Mesothelial cell of epicardium (in vitro differentiated cells): ENCODE measurements at places on chromosomes 3 and 15. TPM values are rescaled to one million over a fixed set of nuclear protein-coding genes. Genes with fewer than 3 reads are reported as not detected.

Gene TOP2B
- 194 to 203 TPM (median 203 TPM) in 3 replicates for total RNA-seq

Gene STRA6
- 101 to 114 TPM (median 111 TPM) in 3 replicates for total RNA-seq

Gene CPNE9
- 0.42 TPM in 1 of 3 replicates, not detected in the others for total RNA-seq

DNA sequence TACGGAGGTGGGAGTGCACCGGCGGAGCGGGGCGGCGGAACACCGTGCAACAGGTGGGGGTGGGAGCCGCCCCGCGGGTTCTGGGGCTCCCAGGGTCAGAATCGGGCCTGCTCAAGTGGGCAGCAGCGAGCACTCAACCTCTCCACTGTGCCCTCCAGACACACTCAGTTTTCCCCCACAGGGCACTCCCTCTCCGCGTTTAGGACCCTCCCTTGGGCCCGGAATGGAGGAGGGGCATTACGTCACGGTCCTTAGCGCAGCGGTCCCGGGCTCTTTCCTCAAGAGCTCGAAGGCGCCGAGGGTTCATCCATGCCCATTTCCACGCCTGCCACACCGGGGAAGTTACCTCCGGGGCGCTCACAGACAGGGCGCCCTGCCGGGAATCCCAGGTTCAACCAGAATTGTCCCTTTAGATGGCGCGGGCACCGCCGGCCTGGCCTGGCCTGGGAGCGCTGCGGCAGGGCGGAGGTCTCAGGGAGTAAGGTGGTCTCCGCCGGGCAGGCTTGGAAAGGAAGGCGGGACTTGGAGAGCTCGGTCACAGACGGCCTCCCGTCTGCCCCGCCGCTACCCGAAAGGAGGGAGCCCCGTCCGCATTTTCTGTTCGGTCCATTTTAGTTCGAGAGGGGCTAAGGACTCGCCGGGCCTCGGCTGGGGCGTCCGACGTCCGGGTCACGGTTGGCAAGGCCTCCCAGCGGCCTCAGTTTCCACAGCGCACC, 5.1 kb downstream of the RNU6-1 start:
- H3K27ac ChIP-seq, result no peak overlapping the region
- H3K4me1 ChIP-seq, result peaks cover 38% of the 10 kb centered on the region
- DNase-seq, result no peak
- peaks cover 75% of the 10 kb centered on the region for H3K27me3 ChIP-seq
- no peaks in the 10 kb centered on the region for H3K36me3 ChIP-seq

DNA sequence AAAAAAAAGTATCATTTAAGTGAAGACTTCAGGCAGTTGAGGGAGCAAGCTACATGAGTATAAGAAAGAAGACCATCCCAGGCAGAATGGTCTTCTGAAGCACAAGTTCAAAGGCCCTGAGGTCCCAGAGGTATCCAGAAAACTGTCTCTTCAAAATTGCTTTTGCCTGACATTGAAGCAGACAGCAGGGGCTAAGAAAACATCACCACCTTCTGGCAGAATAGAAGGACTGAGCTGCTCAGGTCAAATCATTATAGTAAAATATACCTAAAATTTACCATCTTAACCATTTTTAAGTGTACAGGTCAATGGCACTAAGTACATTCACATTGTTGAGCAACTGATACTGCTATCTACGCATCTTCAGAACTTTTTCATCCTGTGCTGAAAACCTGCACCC, 16.4 kb downstream of the GPR160 start:
- no peak for DNase-seq
- H3K27ac ChIP-seq, result no peak overlapping the region
- no peak overlapping the region for H3K4me3 ChIP-seq
- no peaks in the 10 kb centered on the region for H3K4me1 ChIP-seq
- no peaks in the 10 kb centered on the region for H3K27me3 ChIP-seq

GRCh38 chr3:184761976-184762375, 50.0 kb upstream of the VPS8 start:
- H3K36me3 ChIP-seq, result no peaks in the 10 kb centered on the region
- DNase-seq, result no peak
- peaks cover 48% of the 10 kb centered on the region for H3K4me1 ChIP-seq

DNA sequence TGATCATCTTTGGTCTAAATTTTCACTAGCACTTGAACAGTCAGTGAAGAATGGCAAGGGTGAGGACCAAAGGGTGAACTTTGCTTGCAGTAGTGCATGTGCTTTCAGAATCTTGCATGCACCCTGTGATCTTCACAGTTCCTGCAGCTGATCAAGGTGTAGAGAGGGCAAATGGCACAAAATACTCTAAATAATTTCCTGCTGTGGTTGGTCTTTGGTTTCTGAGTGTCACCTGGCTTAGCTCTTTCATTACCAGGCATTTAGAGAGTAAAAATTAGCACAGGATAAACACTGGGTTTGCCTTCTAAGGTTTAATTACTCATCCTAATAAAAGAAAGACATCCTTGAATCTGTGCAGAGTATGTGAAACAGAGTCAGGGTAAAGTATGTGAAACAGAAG, 11.4 kb downstream of the TIPARP start:
- no peak overlapping the region for H3K4me3 ChIP-seq
- H3K36me3 ChIP-seq, result no peaks in the 10 kb centered on the region
- H3K27ac ChIP-seq, result no peak overlapping the region
- H3K4me1 ChIP-seq, result peaks cover 44% of the 10 kb centered on the region
